ENCODE measurements at places on chromosomes 2 and 18.

DNA sequence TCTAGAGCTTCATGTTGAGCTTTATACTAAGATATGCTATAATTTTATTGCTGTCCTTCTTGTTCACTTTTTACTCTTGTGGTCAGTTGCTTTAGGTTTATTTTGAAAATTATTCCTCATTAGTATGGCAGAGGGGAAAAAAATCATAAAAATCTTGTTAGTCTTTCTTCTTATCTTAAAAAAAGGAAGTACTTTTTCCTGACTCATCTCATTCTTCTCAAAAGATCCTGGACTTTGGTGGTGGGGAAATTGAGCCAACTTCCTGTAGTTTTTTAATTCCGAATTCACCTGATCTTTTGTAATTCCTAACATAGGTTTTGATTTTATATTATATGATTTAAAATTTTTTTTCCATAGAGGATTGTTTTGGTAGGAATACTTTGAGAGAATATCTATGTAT is 3.8 kb downstream of the SLC4A1AP start:
- no peak for DNase-seq

DNA sequence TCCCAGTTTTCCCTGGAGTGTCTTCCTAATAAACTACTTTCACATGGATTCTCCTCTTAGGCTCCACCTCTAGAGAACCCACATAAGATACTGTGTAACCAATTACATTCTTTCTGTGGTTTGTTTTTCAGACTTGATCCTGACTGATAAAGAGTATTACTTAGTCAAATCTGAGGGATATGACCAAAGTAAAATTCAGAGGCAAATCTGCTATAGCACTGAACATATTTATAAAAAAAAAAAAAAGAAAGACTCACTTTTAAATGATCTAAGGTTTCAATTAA is 13.9 kb downstream of the CKAP2L start:
- peak; percentile 21 for DNase-seq

DNA sequence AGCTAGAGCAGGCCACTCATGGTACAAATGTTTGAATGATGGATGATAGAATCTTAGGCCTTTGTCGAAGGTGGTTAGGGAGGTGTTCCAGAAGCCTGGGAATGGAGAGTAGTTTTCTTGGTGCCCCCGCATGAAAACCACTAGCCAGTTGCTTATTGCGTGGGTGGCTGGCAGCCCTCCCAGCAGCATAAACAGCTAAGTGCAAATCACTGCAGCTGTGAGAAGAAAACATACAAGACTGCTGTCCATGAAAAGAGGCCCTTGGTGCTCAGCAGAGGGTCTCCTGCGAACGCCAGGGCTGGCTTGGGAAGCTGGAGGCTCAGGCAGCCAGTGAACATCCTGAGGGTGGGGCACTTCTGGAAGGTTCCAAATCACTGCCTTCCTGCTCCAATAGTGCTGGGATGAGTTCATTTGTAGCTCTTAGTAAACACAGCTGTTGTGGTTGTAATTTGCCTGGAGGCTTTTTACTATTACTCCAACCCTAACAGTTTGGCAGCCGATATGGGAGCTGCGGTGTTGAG is 118.8 kb downstream of the MGAT5 start:
- peak; percentile 63 for DNase-seq

GRCh38 chr2:208426412-208427045 is 19.9 kb downstream of the PTH2R start:
- DNase-seq = no peak

DNA sequence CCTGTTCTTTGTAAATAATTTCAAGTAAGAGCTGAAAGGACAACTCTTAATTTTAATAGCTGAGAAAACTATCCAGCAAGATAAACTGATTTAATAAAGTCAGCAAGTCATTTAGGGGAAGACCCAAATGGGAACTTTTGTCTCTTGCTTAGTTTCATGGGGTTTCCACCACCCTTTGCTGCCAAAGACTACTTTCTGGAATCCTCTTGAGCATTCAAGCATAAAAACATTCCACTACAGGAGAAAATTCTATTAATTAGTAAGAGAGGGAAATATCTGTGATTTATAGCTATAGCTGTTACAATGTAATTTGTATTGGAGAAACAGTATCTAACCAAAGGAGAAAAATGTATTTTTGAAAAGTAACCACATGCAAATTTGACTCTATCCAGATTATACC is 20.6 kb downstream of the EFEMP1 start:
- no peak for DNase-seq

GRCh38 chr2:219408204-219408603 is 10.0 kb upstream of the DES start:
- no peak for DNase-seq

GRCh38 chr2:23925702-23926289 is 1.1 kb downstream of the ATAD2B start:
- DNase-seq = peak; percentile 55

DNA sequence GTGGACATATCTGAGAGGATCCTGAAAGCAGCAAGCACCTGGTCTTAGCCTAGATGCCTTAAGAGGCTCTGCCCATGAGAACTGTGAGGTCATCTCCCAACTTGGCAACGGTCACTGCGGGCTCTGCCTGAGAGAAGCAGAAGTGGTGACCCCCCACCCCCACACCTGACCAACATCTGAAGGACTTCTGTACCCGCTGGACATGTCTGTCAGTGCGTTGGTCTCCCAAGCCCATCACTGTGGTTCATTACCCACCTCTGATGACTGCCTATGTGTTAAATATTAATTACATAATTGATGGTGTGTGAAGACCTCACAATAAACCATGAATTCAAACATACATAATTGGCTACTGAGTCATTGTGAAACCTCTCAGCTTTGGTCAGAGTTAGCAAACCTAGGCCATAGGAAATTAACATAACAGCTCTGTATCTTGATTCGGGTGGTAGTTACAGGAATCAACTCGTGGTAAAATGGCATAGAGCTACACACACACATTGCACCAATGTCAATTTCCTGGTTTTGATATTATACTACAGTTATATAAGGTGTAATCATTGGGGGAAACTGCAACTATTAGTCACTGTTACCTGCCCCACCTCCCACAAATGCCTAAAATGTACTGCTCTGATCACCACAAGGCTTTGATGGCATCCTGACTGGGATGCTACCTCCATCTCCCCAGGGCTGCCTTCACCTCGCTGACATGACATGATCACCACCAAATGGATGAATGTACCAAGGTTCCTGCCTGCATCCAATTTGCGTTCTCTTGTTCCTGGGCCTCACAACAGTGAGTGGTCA is 4.3 kb upstream of the GALNT1 start:
- no peak for DNase-seq

- DNase-seq = no peak
Measured at GRCh38 chr18:79903787-79904356, 47.6 kb downstream of the SLC66A2 start.

DNA sequence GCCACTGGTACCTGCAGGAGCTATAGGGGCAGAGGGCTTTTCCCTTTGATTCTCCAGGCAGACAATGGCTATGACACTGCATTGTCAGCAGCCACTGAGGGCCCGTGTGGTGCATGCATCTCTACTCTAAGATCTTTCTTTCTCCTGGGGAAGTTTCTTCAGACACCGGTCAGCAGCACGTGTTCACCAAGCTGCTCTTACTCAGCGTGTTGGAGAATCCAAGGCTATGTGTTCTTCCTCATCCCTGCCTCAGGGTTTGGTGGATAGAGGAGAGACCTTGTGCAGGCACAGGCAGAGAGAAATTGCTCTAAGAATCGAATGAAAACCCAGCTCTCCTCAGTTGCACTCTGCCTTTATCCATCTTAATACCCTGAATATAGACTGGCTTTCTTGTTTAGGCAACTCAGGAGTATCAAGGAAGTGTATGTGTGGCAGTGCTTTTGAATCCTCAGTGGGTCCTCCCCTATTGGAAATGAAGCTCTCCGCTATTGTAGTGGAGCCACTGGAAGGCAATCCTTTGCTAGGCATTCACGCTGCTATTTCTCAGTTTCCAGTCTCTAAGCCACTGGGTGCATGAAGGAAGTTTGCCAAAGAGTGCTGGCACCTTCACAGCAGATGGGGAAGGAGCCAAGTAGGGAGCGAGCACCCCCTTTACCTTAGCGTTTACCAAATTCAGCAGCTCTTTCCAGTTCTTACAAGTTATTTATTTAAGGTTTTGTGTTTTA is 86.9 kb upstream of the EML6 start:
- no peak for DNase-seq

GRCh38 chr2:168529054-168529833 is 73.2 kb downstream of the CERS6 start:
- peak; percentile 13 for DNase-seq

DNA sequence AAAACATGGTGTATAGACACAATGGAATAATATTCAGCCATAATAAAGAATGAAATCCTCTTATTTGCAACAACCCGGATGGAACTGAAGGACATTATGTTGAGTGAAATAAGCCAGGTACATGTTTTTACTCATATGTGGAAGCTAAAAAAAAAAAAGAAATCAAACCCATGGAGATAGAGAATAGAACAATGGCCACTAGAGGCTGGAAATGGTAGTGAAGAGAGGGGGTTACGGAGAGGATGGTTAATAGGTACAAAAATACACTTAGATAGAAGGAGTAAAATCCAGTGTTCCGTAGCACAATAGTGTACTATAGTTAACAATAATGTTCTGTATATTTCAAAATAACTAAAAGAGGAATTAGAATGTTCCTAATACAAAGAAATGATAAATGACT is 12.8 kb upstream of the KIAA2012 start:
- DNase-seq = no peak

- DNase-seq = no peak
Measured at GRCh38 chr2:213087040-213087439, 64.4 kb downstream of the IKZF2 start.

DNA sequence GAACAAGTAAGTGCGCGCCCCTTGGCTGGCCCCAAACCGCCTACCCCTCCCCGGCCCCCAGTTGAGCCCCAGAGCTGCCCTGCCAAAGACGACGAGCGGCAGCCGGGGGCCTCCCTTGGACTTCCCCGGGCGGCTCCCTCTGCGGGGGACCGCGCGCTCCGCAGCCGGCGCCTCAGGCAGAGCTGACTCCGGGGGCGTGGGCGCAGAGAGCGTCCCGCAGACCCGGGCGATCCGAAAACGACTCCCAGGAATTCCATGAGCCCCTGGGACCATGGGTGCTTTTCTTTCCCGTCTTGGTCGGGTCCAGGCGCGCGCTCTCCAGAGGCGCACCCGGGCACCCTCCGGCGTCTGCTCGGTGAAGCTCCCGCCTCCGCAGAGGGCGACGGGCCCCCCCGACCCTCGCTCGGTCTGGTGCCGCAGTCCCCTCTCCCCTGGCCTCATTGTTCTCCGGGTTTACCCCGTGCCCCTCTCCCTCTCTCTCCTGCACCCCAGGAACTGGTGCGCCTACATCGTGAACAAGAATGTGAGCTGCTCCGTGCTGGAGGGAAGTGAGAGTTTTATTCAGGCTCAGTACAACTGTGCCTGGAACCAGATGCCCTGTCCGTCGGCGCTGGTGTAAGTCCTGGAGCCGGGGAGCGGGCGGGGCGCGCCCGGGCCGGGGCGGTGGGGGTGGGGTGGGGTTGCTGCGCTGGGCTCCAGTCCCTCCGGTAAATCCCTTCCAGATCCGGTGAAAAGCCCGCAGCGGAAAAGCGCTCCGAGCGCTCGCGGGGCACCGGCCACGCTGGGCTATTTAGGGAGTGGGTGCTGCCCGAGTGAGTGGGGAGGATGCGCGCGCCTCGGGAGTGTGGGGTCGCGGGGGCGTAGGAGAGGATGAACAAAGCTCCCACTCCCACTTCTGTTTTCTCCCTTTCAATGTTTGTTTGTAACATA is 776 bp downstream of the EMILIN2 start:
- peak; percentile 40 for DNase-seq

- DNase-seq = no peak
Measured at GRCh38 chr2:204779771-204780170, 234.5 kb downstream of the PARD3B start.

- DNase-seq = no peak
Measured at GRCh38 chr2:144704709-144705095, 184.8 kb upstream of the ZEB2 start.

DNA sequence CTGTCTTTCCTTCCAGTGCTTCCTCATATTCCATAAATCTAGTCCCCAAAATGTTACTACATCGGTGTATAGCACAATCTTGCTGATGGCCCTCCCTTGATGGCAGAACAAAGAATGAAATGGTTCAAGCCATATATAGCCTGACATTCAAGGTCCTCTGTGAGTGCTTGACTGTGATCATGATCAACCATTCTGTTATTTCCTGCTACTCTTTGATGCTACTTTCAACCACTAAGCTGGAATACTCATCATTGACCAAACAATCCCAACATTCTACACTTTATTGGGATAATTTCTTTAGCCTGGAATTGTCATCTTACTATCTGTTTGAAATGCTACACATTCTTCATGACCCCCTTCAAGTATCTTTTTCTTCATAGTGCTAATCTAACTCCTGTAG is 633.9 kb downstream of the PLCL1 start:
- peak; percentile 58 for DNase-seq

- no peak for DNase-seq
Measured at GRCh38 chr2:134079373-134079772, 174.5 kb upstream of the MGAT5 start.

GRCh38 chr18:41703744-41704530 is 251.1 kb upstream of the PIK3C3 start:
- peak; percentile 76 for DNase-seq

DNA sequence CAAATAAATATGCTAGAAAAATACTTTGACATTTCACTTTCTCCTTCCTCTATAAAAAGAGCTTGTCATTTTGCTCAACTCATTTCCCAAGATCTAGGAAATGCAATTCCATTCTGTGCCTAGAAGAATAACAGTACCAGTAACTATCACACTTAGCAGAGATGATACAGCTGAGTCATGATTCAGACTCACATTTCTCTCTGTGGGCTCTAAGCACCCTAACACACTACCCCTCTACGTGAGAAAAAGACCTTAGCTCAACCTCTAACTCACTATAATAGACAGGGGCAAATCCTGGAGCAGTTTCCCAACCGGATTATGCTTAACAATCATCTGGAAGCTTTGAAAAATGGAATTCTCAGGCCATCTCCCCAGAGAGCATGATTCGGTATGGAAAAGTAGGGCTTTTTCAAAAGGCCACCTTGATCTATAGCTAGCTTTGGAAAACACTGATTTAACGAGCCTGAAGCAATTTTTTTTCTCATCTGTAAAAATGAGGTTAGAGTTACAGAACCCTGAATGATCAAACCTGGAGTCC is 1312.3 kb upstream of the PIK3C3 start:
- peak; percentile 0 for DNase-seq

- no peak for DNase-seq
Measured at GRCh38 chr18:50578030-50578429, 18.1 kb downstream of the MAPK4 start.

DNA sequence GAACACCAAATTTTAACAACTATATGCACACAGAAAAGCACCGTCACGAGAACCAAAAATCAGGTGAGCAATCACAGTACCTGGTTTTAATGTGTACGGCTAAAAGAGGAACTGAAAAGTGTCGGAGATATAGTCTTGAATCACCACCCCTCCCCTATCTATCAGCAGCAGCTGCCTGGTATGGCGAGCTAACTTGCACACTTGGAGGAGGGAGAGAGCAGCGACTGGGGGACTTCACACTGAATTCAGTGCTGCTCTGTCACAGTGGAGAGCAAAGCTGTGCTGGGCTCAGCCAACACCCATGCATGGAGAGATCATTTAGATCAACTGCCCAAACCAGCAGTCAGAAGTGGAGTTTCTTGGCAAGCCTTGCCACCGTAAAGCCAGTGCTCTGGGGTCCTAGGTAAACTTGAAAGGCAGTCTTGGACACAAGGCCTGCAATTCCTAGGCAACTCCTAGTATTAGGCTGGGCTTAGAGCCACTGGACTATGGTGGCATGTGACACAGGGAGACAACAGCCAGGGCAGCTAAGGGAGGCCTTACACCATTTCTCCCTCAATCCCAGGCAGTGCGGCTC is 89.2 kb upstream of the CD226 start:
- no peak for DNase-seq
